ENCODE measurements at places on chromosomes 12 and 14.

- DNase-seq, result no peak
Observed at GRCh38 chr14:63398952-63399351, 80.2 kb upstream of the GPHB5 start.

- no peak for DNase-seq
Observed at GRCh38 chr14:96582995-96583394, 80.8 kb downstream of the PAPOLA start.

DNA sequence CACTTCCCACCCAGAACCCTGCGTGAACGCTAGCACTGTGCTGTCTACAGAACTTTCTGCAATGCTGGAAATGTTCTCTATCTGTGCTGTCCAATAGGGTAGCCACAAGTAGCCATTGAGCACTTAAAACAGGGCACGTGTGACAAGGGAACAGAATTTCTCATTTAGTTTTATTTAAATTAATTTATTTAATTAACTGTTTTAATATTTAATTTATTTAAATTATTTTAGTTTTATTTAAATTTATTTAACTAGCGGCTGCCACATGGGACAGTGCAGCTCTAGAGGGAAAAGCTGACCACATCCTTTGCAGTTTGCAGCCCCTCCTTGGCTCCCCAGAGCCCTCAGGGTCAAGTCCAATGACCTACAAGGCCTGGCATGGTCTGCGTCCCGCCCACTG, 35.0 kb upstream of the CORO1C start:
- no peak for DNase-seq

DNA sequence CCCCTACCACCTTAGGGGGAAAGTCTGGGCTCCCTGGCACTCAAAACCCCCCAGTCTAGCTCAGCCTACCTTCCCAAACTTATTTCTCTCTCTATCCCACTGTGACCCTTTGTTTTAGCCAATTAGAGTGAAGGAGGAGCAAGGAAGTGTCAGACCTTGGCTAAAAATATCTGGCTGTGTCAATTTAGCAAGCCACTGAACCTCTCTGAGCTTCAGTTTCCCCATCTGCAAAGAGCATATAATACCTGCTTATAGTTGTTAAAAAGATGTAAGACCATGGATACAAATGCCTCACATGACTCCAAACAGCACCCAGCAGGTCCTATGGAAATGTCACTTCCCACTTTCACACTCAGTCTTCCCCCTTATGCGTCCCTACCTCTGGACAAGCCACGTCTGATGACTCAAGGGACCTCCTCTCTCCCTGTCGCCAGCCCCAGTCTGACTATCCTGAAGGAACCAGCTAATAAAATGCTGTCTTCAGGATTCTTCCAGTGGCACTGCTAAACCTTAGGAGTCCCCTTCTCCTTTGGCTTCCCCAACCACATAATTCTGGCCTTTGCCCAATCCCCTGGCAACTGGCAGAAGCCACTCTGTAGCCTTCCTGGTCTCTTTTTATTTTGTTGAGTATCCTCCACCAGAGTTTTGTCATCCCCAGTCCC, 19.3 kb downstream of the FOXN3 start:
- no peak for DNase-seq

GRCh38 chr14:60722357-60723115, 1.6 kb downstream of the SIX4 start:
- DNase-seq, result no peak
